ENCODE measurements at places on chromosomes 7 and 10.
A peak's percentile ranks its signal among the peaks of the same experiment; 100 is the strongest.

DNA sequence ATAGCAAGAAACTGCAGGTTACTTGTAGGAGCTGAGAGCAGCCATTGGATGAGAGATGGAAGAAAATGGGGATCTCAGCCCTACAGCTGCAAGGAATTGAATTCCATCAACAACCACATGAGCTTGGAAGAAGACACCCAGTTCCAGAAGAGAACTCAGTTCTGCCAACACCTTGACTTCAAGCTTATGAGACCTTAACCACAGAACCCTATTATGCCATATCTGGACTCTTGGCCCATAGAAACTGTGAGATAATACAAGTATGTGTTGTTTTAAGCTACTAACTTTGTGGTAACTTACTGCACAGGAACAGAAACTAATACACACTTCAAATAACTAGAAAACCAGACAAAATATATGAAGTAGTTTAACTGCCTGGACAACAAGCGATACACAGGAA, 212.4 kb upstream of the CACNA2D1 start:
- no peak for DNase-seq

DNA sequence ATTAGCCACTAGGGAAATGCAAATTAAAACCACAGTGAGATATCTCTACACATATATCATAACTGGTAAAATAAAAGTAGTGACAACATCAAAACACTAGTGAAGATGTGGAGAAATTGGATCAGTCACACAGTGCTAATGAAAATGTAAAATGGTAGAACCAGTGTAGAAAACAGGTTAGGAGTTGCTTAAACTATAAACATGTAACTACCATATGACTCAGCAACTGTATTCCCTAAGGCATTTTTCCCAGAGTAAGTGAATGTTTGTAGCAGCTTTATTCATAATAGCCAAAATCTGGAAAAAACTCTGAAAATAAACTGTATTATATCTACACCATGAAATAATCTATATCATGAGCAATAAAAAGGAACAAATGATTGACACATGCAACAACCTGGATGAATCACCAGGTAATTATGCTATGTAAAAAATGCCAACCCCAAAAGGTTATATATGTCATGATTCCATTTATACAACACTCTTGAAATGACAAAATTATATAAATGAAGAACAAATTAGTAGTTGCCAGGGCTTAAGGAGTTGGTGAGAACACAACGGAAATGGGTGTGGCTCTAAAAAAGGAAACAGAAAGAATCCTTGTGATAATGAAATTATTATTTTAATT, 22.8 kb downstream of the SLC25A40 start:
- DNase-seq = no peak

GRCh38 chr10:1061930-1062774, 6.0 kb downstream of the WDR37 start:
- no peak for DNase-seq

DNA sequence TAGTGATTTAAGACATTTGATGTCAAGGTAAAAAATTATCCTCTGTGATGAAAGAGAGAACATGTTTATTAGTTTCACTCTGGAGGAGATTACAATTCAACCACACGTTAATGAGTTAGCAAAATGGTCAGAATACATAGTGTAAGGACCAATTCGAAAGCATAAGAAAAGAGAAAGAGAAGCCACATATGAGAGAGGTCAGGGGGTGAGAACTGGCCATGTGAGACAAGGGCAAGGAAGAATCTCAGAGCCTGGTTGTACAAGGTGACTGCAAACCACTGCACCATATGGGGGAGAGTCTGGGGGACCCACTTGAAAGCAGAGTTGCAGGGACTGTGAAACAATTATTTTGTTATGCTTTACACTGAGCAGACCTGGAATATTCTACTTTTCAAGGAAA, 27.7 kb upstream of the BET1 start:
- DNase-seq = no peak

GRCh38 chr7:82323806-82324205, 119.8 kb downstream of the CACNA2D1 start:
- no peak for DNase-seq

DNA sequence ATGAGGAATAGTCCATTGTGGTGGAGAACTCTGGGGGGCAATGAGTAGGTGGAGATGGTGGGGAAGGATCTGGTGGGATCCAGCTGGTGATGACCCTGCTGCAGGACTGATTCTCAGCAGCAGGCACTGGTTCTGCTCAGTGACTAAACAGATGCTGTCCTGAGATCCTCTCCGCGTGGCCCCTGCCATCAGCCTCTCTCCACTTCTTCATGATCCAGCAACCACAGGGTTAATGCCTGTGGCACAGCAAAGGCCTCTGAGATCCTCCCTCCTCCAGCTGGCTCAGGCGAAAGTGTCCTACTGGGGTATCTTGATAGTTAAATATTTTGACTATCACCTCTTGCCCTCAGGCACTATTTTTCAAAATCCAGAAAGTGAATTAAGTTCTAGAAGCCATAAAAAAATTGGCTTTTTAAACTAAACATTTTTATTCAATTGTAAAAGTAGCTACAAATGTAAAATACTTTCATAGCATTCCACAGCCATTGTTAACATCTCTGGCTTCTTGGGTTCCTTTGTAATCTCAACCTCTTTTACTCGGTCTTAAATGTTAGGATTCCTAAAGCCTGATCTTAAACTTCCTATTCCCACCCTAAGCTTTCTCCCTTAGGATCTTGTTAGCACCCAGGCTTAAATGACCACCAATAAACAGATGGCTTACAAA, 13.1 kb downstream of the PLAU start:
- DNase-seq = no peak

GRCh38 chr10:111999205-111999914, 184.2 kb downstream of the GPAM start:
- no peak for DNase-seq

GRCh38 chr10:56028298-56029132, 332.5 kb downstream of the ZWINT start:
- DNase-seq = no peak

DNA sequence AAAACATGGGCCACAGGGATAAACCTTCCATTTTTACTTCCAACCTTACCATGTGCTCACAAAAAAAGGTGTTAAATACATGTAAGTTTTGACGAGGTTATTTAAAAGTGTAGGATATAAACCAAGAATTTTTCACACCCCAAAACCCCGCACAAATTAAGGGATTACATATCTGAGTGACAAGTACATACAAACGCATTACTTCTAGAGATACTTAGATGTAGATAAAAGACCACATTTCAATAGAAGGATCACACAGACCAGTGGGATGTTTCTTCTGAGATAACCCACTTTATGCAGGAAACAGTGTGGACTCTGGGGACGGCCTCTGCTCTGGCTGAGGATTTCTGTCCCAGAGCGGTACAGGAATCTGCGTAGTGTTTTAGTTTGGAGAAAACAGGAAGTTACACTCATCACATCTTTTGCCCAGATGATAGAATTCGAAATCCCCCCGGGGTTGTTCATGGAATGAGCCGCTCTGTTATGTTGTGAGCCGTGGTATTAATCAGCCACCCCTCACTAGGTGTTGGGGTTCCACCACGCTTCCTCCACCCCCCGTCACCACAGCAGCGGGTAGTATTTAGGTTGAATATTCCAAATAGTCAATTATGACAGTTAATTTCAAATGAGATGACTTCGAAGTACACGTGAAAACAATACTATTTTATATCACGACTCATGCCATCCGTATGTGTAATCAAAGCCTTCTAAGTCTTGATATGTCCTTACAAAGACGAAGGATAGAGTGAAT, 1.3 kb upstream of the CUL1 start:
- peak; percentile 33 for DNase-seq

GRCh38 chr7:150975536-150976319, 2.4 kb downstream of the KCNH2 start:
- DNase-seq = no peak

- DNase-seq = no peak
These were observed 128.0 kb downstream of the ADRA2A start for GRCh38 chr10:111204838-111205237.

GRCh38 chr10:130418731-130419130, 282.5 kb downstream of the GLRX3 start:
- no peak for DNase-seq

DNA sequence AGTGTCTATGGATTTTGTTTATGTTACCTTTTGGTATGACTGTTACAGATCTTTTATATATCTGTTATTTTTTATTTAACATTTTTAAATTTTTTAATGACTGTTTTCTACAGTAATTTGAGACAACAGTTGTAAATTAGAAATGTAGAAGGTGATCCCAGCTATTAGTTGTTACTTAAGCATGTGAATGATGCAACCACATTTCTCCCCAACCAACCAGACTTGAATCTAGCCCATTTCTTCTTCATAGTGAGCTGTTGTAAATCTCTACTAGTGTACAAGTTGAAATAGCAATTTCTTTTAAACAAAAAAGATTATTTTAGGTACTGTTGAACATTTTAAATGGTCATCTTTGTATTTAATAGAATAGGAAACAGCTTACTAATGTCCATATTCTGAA, 18.0 kb downstream of the TMEM106B start:
- DNase-seq = no peak

DNA sequence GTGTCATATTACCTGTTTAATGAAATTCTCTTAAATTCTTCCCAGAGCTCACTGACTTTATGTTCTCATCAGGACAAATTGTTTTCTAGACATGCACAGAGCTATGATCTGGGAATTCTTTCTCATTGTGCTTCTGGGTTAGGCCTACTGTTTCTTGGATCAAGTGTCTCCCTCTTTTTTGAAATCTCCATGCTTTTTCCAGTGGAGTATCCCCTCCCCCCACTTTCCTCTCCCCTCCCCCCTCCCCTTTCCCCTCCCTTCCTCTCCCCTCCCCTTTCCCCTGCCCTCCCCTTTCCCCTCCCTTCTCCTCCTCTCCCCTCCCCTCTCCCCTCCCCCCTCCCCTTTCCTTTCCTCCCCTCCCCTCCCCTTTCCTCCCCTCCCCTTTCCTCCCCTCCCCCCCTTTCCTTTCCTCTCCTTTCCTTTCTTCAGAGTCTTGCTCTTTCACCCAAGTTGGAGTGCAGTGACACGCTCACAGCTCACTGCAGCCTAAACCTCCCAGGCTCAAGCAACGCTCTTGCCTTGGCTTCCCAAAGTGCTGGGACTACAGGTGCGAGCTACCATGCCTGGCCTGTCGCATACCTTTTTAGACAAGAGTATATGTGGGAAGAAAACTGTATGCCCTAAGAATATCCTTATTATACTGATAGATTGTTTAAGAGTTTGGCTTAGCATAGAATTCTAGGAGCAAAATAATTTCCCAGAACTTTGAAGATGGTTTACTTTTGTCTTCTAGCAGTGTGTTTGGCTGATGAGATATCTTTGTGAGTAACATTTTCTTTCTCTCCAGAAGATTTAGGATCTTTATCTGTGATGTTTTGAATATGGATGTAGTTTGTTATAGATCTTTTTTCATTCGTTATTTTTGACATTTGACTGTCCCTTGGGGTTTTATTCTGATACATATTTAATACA, 2.5 kb downstream of the DYNC2I1 start:
- DNase-seq = no peak

GRCh38 chr7:26912338-26912737, 47.9 kb upstream of the SKAP2 start:
- peak; percentile 75 for DNase-seq

- peak; percentile 15 for DNase-seq
These were observed 67.2 kb downstream of the VOPP1 start for GRCh38 chr7:55504967-55505658.

Measured in inflammatory macrophage (primary cell).